ENCODE measurements at places on chromosomes 3 and 15.

DNA sequence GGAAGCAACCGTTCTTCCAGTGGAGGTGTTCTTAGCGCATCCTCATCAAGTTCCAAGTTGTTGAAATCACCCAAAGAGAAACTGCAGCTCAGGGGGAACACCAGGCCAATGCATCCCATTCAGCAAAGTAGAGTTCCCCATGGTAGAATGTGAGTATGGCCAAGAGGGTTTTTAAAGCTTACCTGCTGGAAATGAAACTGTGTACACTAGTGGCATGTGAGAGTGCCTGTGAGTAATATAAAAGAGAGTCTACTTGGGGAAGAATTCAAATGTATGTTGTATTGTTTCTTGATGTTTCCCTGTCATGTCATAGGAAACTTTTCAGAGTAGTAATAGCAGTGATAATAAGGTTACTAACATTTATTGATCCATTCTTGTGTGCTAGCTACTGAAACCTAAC lies 43.3 kb downstream of the PSMD6 start:
- no peak for DNase-seq

DNA sequence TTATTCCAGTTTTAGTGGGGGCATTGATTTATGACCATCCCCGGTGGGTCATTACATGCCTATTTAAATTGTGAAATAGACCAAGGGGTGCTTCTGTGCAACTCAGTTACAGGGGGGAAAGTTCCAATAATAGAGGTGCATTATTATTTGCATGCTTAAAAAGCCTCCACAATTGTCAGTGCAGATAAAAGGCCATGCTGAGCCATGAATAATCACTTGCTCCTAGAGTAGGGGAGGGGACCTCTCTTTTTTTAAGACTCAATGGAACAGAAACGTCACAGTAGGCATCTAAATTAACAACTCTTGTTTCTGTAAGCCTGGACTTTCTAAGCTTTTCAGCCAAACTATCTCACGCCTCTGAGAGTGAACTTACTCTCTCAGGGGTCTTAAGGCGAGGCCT lies 66.5 kb upstream of the CMTM7 start:
- no peak for DNase-seq

GRCh38 chr3:172223870-172224269 lies 184.5 kb downstream of the FNDC3B start:
- DNase-seq = no peak

- peak; percentile 15 for DNase-seq
Measured at GRCh38 chr3:48507256-48508061, 3.5 kb upstream of the SHISA5 start.

GRCh38 chr3:23720885-23721284 lies 84.9 kb upstream of the UBE2E1 start:
- no peak for DNase-seq

GRCh38 chr15:58985443-58985842 lies 2.0 kb upstream of the RNF111 start:
- no peak for DNase-seq

- no peak for DNase-seq
Measured at GRCh38 chr3:151556596-151556995, 95.7 kb upstream of the IGSF10 start.

- DNase-seq = no peak
Measured at GRCh38 chr3:77427528-77427927, 387.6 kb downstream of the ROBO2 start.

- DNase-seq = no peak
Measured at GRCh38 chr15:57921371-57921770, 144.1 kb downstream of the ALDH1A2 start.

DNA sequence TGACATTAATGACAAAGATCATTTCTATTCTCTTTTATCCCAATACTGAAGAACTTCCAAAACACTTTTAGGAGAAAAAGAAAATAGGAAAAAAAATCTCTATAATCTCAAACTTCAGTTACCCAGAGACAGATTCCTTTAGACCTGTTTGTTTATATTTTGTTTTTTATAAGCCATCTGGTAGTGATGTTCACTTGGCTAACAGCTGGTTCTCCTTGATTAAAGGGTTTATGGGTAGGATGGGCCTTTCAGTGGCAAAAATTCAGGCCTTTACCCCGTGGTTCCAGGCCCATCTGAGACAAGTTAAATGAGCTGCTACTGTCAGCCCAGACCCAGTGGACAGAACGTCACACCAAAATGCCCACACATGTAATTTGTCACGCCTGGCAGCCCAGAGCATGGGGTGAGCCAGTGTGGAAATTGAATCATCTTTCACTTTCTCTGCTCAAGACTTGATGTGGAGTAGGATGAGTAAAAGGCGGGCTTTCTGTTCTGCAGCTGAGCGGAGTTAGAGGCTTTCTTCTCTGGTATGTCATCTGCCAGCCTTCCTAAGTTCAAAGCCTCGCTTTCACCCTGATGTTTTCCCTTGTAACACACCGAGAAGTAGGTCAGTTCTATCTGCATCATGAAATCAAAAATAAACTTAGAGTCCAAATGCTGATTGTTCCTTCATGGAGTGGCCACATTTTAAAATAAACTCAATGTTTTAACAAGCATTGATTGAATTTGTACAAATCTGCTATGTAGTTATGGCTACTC lies 62.5 kb upstream of the SKOR1 start:
- DNase-seq = no peak

DNA sequence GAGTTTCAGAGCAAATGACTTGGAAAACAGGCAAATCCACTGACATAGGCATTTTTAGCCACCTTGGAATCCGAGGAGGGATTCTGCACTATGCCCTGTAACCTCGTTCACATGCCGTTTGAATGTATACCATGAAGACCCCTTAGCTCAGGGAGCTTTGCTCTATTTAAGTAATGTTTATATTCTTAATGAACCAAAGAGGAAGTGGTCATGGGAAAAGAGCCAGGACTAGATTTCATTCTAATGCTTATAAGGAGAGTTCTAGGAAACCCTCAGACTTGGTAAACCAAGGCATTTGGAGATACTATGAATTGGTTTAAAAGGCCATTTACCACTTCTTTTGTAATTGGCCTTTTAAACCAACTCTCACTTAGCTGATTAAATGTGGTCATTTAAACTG lies 178.9 kb downstream of the IGF1R start:
- DNase-seq = no peak

GRCh38 chr15:58501006-58501405 lies 69.2 kb downstream of the LIPC start:
- DNase-seq = no peak

GRCh38 chr3:116836286-116836685 lies 126.7 kb downstream of the TUSC7 start:
- DNase-seq = no peak

- no peak for DNase-seq
Measured at GRCh38 chr3:48951764-48952163, 33.1 kb downstream of the ARIH2 start.

DNA sequence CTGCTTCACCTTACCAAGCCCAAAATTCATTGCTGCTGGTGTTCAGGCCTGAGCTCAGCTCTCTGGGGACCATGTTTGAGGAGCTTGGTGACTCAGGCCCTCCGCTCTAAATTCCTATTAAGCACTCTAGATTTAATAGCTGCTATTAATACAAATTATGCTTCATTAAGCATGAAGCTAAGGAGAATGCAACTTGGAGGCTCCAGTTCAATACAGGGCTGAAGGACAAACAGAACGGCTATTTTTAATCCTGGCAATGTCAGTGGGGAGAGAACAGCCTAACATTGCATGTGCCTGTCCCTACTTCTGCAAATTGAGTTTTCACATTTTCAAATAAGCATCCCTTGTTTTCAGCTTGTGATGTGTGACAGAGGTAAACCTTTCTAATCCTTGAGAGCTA lies 80.1 kb upstream of the TRIM42 start:
- DNase-seq = no peak

GRCh38 chr3:171768281-171768900 lies 41.9 kb downstream of the PLD1 start:
- no peak for DNase-seq

DNA sequence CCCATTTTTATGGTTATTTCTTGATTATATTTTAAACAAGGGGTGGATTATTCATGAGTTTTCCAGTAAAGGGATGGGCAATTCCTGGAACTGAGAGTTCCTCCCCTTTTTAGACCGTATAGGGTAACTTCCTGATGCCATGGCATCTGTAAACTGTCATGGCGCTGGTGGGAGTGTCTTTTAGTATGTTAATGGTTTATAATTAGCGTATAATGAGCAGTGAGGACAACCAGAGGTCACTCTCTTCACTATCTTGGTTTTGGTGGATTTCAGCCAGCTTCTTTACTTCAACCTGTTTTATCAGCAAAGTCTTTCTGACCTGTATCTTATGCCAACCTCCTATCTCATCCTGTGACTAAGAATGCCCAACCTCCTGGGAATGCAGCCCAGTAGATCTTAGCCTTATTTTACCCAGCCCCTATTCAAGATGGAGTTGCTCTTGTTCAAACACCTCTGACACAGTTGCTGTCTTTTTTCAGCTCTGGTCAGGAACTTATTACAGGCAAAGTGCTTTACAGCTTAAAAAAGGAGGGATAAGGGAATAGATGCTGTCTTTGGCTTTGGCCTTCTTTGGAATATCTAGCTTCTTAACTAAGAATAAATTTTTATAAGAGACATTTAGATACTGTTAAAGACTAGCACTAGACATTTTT lies 257.8 kb downstream of the CNTN4 start:
- DNase-seq = no peak

DNA sequence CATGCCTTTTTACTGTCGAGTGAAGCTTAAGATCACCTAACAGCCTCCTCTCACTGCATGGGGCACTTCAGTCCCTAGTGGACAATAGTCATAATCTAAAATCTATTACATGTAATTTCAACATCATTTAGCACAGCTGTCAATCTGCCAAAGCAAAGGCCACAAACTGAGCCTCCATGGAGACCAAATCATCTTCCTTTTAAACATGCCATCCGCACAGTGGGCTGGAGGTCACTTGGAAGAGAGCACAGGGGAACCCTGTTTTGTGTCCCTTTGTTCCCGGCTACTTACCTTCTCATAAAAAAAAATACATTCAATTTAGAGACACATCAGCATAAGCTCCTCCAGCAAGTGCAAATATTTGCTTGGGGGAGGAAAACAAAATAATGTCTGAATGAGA lies 167.3 kb downstream of the SQOR start:
- DNase-seq = peak; percentile 94

- DNase-seq = no peak
Measured at GRCh38 chr3:197216169-197216860, 82.1 kb downstream of the DLG1 start.

GRCh38 chr15:74995779-74996765 lies 709 bp downstream of the SCAMP5 start:
- DNase-seq = peak; percentile 56

GRCh38 chr3:71339049-71339448 lies 244.5 kb downstream of the FOXP1 start:
- DNase-seq = no peak

DNA sequence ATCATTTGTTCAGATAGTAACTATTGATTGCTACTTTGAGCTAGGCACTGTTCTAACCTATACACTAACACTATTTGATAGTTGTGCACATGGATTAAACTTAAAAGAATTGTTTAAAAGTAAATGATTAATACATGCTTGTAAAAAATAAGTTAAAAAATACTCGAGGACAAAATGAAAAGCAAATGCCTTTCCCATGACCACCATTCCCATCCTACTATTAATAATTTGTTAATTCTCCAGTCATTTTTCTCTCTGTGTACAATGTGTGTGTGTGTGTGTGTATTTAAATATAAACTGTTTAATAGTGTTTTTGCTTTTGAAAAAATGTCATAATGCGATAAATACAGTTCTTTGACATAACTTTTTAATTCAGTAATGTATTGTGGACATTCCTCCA lies 78.7 kb upstream of the KCNMB2 start:
- DNase-seq = no peak

DNA sequence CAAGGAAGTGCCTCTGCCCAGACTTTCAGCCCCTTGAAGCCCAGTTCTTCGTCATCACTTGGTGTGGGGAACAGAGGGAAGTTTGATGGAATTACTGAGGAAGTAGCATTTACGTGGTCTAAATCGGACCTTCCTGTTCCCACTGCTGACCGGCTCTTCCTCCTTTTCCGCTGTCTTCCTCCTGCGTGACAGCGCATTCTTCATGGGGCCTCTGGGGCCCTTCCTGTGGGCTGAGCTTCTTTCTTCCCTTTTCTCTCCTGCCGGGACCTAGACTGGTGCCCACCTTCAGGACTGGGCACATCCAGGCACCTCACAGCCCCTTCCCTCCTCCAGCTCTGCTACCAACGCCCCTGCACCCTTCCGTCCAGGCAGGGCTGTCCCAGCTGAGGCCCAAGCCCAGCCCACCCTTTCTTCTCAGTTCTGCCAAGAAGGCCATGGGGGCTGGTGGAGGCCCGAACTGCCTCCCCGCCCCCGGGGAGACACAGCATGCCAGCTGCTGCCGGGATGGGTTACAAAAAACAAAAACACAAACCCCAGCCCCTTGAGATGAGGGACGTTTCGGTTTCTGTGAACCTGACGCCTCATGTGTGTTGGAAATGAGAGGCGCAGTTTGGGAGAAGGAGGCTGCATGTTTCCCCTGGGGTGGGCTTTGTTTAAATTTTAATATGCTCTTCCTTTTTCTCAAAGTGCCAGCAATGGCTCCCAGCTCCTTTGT lies 19.1 kb downstream of the ZNF710 start:
- DNase-seq = no peak
